ENCODE measurements at places on chromosomes 11 and 22.

DNA sequence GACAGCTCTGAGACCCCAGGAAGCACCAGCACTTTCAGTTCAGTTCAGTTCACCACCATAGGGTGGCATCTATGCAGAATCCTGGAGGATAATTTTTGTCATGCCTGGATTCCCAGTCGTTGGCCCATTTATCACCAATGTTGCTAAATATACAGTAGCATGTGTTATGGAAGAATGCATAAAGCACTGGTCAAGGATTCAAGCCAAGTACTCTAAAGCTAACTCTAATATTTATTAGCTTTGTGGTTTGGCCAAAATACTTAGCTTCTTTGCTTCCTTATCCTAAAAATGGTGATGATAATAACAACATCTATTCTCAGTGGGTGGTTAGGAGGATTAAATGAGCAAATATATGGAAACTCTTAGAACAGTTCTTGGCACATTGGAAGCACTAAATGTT, 294.7 kb upstream of the ZC3H12C start:
- no peak for DNase-seq

- no peak for DNase-seq
Observed at GRCh38 chr11:119055901-119056300, 1.1 kb downstream of the HYOU1 start.

DNA sequence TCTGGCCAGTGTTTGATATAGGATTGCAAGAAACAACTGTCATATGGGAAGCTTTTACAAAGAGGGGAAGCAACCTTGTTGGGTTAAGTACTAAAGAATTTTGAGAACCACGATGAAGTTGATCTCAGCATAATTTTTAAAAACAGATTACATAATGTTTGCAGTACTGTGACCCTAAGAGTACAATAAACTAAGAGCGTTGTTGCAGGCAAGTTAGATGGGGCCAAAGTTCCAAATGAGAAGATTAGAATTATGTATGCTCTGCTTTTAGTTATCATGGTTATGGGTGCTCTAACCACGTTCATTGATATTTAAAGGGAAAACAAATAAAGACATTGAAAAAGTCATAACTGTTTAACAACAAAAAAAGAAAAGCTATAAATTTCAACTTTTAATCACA, 177.5 kb downstream of the CNTN5 start:
- no peak for DNase-seq

DNA sequence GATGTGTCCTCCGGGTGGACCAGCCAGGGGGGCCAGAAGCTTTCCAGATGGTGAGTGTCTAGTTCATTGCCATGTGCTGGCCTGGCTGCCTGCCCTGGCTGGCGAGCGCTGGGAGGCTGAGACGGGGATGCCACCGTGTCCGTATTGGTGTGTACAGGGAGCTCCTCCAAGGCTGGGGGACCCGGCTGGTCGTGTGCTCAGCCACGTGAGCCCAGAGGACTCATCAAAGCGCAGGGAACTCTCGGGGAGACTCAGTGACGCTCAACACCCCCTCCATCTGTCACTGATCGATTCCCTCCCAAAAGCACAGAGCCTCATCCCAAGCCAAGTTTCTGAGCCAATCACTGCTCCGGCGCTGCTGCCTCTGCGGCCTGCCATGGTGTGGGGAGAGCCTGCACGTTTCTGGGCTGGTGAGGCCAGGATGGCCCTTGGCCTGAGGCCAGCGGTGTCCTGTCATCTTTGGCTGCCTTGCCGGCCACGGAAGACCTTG, 423.7 kb downstream of the SHANK2 start:
- peak; percentile 19 for DNase-seq

- DNase-seq = no peak
Observed at GRCh38 chr11:103050351-103050750, 41.6 kb downstream of the DCUN1D5 start.

DNA sequence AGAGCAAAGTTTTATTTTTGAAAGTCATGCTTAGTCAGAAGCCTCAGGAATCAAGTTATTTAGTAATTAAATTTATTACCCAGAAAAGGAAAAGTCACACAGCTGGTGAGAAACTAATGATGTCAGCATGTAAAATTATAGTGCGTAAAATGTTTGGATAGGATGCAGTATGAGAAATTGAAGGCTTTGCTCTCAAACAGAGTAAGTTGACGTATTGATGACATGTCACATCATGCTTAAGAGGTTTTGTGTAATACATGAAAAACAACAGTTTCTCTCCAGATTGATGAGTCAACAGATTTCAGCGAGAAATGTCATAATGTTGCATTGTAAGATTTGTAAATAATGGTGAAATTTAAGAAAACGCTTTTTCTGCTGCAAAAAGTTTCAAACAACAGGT, 769.8 kb downstream of the METTL15 start:
- no peak for DNase-seq

Measured in tibial nerve (tissue), 4 donors.